Foreskin keratinocyte (primary cell): ENCODE measurements at places on chromosomes 3 and 15.

DNA sequence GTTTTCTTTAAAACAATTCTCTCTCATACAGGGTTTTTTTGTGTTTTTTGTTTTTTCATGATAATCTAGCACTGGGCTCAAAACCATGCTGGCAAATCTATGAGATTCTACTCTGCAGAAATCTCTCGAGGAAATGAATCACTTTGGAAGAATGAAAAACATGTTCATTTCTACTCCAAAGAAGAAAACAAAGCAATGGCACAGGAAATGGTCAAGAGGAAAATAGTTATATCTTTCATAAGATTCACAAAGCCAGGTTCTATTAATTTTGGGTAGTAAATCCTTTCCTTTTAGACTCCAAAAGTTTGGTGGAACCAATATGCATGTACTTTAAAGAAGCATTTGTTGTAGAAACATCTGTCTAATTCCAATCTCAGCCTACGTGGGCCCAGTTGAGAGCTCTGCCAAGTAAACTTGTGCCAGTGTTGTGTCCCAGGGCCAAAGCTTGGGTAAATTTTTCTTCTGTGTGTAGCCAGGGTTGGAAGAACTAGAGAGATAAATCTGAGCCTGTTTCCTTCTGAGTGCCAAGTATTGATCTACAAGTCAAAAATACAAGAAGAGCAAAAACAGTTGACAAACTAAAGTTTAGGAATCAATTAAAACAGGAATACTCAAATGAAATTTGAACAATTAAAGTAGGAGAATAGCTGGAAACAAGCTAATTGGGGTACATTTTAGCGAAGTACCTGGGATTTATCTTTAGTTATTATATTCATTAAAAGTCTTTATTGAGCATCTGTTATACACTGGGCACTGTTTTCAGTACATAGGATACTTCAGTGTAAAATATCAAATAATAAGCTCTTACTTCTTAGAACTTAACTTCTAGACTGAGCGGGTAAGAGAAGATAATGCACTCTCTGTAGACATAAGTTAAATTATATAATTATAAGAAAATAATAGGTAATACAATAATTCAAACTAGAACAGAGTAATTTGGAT, 657.5 kb upstream of the NECTIN3 start:
- peak; percentile 71 for DNase-seq

- DNase-seq, result no peak
These were observed 723 bp upstream of the DRD3 start for GRCh38 chr3:114179575-114179974.

DNA sequence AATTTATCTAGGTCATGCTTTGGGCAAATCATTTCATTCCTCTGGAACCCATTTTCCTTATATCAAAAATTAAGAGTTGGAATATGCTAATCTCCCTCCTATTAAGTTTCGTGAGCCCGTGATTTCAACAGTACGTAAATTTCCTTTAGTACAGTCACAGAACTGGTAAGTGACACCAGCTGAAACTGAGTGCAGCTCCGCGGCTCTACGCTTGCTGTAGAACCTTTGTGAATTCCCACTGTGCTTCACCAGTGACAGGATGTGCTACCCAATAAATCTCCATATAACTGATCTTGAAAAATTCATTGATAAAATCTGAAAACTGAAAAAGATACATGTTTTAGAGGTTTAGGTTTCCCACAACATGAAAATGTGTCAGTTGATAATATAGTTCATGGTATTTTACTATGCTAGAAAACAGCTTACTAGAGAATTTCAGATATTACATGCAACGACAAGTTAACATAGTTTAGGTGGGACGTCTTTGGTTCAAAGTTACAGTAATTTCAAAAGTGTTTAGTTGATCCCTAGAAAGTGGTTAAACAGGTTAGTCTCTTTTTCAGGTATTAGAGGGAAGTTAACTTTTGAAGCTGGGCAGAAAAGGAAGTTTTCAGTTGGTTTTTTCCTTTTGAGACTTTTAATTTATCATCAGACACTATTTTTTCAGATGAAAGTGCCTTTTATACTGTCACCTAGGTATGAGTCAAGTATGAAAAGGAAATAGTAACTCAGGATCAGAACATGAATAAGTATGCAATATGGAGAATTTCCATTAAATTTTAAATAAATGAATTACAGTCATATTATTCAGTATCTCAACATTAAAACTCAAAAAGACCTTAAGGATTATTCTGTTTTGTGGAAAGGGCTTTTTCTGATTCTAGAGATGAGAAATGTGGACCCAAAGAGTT, 57.0 kb downstream of the PPARG start:
- peak; percentile 77 for DNase-seq

GRCh38 chr15:76930831-76931396, 635 bp upstream of the RCN2 start:
- DNase-seq, result no peak
